ENCODE measurements at places on chromosomes 4 and X.

GRCh38 chr4:16075975-16076757 lies 7.7 kb downstream of the PROM1 start:
- DNase-seq = no peak

- no peak for DNase-seq
These were observed 1737.7 kb upstream of the PCDH10 start for GRCh38 chr4:131411393-131411792.

DNA sequence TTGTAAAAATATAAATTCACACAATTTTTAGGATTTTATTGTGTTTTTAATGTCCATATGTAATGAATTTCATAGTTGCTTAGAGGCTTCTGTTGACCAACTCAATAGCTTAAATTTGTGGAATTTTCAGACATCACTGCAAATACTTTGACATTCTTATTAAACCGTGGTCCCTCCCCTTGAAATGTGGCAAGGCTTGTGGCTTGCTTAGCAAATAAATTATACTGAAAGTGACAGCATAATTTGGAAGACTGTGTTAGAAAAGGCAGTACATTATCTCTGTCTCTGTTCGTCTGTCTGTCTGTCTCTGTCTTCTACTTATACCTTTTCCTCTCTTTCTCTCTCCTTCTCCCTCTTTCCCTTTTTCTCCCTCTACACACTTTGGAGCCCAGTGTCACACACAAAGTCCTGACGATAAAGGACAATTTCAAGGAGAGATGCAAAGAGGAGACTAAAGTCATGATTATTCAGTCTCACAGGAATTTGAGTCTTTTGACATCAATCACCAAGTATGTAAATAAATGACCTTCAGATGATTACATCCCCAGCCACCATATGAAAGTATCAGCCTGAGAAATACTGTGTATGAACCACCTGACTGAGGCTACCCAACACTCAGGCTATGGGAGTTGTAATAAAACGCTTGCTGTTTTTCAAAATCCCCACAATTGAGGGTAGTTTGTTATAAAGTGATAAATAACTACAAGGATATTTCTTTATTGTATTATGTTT lies 21.0 kb upstream of the UGT2B7 start:
- DNase-seq = no peak

GRCh38 chrX:142999199-142999701 lies 26.5 kb upstream of the SPANXN4 start:
- no peak for DNase-seq

DNA sequence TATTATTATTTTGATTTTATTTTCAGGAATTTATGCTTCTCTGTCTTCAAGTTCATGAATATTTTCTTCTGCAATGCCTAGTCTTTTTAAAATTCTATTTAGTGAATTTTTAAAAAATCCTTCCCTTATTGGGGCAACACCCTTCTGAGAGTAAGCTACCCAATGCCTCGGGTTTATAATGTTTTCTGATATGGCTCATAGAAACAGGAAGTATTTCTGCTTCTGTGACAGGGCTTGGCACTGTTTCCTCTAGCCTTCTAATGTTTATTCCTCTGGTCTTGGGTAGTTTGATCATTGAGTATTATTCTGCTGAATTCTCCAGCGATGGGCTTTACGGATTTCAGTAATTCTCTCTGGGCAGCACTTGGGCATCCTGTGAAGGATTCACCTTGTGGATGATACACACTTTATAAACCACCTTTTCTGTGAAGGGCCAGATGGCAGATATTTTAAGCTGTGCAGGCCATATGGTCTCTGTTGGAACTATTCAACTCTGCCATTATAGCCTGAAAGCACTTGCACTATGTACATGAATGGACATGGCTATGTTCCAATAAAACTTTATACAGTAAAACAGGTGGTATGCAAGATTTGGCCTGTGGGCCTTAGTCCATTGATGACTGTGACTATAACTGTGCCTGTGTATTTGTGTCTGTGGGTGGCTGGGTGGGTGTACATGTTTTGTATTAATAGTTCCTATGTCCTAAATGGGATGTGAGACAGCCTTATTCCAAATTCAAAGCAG lies 95.9 kb upstream of the FAT1 start:
- no peak for DNase-seq

DNA sequence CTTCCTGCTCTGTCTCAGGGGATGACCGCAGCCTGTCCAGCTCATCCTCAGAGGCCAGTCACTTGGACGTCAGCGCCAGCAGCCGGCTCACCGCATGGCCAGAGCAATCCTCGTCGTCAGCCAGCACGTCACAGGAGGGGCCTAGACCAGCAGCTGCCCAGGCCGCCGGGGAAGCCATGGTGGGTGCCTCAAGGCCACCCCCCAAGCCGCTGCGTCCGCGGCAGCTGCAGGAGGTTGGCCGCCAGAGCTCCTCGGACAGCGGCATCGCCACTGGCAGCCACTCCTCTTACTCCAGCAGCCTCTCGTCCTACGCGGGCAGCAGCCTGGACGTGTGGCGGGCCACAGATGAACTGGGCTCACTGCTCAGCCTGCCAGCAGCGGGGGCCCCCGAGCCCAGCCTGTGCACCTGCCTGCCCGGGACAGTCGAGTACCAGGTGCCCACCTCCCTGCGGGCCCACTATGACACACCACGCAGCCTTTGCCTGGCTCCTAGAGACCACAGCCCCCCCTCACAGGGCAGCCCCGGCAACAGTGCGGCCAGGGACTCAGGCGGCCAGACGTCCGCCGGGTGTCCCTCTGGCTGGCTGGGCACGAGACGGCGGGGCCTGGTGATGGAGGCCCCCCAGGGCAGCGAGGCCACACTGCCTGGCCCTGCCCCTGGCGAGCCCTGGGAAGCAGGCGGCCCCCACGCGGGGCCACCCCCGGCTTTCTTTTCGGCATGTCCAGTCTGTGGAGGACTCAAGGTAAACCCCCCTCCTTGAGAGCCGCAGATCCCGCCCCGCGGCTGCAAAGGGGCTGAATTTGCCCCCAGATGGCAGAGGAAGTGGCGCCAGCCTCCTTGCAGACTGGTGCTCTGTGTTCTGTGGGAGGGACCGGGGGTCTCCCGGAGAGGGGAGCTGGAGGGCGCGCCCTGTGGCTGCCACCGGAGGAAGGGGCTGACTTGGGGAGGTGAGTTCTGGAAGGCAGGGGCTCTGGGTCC lies 29.9 kb downstream of the DOK7 start:
- DNase-seq = no peak

DNA sequence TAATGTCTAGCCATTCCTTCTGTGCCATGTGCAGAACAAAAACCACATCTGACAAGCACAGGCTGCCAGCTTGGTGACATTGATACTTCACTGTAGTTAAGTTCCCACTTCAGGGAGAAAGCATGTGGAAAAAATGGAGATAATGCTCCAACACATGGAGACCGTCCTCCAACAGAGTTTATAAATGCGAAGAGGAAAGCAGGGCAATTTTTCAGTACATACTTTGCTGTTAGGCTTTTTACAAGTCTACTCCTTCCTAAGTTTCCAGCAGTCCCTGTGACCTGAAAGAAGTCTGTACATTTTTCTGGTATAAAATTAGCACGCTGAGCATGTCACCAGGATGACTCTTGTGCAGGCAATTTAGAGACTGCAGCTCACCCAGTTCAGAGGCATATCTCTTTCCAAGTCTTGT lies 766.9 kb upstream of the IGFBP7 start:
- DNase-seq = no peak

- no peak for DNase-seq
These were observed 20.2 kb downstream of the PRSS48 start for GRCh38 chr4:151297170-151297569.

DNA sequence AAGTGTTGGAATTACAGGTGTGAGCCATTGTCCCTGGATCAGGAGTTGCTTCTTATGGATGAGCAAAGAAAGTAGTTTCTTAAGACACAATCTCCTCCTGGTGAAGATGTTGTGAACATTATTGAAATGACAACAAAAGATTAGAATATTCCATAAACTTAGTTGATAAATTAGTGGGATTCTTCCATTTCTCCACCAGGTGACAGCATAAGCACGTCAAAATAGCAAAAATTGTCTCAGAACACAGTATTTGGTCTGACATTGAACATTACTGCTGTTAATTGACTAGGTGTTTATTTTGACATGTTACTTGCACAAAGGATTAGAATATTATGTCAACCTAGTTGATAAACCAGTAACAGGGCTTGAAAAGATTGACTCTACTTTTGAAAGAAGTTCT lies 21.6 kb downstream of the CLDN34 start:
- DNase-seq = no peak

DNA sequence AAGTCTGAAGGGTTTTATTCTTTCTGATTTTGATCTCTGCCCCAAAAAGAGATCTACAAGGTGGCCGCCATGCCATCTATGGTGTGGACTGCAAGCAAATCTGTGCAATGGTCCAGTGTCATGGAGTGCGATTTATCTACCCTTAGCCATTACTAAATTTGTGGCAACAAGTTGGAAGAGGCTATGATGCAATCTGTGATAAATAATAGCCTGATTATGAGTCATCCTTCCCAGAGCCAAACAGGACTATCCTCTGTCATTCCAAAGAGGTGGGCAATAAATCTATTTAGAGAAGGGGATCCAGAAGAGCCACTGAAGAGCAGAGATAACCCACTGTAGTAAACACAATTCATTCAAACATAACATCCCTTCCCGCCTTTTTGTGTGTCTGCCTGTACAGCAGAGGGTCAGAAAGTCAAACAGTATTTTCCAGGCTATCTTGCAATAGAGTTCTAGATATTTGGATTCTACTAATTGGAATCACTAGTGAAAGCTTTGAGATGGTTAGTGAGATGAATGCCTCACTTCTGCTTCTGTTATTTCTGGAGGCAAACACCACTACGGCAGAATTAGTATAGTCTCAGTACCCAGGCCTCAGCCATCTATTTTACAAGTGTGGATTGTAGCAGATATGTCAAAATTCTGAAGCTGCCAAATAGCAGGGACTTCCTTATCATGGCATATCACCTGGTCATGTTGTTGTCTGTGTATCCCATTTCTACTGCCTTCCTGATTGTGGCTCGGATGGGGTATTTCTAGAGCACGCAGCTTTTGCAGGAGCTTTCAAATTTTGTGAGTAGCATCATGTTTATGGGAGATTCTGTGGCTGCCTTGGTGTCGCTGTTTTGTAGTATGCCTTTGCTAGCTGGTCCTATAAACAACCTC lies 192.0 kb downstream of the SMIM20 start:
- DNase-seq = no peak

- DNase-seq = no peak
These were observed 16.0 kb downstream of the ZNF185 start for GRCh38 chrX:152913910-152914309.

DNA sequence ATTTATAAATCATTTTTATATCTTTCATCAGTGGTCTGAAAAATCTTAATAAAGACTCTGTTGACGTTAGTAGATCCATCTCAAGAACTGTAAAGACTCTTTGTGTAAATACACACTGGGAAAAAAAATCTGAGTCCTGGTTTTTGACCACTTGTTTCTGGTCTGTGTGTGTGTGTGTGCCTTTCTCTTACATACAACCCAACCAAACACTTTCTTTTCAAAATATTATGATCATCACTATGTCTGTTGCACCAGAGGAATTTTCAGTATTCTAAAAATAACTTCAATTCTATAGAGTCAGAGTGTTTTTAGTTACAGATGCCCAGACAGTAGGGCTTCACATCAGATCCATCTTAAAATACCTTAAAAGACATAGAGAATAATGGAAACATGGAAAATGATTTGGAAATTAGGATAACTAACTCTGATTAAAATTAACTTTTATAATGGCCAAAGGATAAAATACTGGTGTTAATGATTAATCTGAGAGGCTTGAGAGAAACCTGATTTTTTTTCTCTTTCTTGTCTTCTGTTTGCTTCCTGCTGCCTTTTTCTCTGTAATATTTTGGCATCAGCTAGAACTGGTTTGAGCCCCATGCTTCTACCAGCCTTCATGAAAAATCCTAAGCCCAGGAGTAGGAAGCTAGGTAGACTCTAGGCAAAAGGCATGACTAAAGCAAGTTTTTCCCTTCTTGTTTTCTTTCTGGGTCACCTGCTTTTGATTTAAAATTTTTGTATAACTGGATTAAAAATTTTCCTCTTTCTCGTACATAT lies 99.7 kb downstream of the ATXN3L start:
- no peak for DNase-seq

DNA sequence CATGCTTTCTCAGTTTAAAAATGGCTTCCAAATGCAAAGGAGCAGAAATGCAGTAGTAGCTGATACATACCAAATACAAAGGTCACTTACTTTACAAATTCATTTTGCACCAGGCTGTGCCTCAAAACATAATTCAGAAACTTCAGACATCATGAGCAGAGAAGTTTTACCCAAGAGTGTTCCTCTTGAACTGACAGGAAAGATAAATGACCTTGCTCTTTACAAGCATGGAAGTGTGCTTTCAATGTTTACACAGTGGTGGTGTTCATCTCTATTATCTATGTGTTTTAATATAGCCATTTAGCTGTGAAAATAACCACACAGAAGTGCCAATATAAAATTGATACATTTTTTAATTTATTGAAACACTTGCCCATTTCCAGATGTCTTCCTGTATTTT lies 383.4 kb downstream of the ANKRD50 start:
- DNase-seq = no peak

Data from stimulated activated naive CD8-positive, alpha-beta T cell treated with anti-CD3 and anti-CD28 coated beads, Interleukin-15, amount 100 ng/mL, for 72 hours (primary cell).